ENCODE measurements at places on chromosomes 4 and X. TPM values are rescaled to one million over a fixed set of nuclear protein-coding genes. Genes with fewer than 3 reads are reported as not detected.

DNA sequence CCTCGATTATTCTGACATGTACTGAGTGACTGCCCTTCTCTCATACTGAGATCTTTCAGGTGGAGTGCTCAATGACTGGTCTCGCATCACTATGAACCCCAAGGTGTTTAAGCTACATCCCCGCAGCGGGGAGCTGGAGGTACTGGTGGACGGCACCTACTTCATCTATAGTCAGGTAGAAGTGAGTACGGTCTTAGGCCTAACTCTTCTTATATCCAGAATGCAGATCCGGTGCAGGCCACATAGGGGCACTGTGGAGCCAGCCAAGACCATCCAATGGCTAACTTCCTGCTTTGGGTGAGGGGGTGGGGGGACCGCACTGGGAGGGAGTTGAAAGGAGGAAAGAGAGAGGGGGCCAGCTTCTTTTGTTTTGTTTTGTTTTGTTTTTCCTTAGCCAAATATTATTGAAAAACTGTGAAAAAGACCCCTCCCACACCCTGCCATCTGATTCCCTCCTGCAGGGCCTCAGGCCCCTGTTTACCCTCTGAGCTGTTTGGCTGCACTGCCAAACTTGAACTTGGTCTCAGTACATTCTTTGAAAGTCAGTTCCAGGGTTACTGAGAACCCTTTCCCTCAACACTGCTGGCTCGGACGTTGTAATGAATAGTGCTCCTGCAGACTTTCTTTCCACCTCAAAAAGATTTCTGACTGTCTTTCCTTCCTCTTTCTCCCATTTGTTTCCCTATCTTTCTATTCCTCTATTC, 16.2 kb downstream of the AWAT2 start:
- DNase-seq: peak; percentile 71

GRCh38 chr4:112854420-112854819, 195.0 kb upstream of the ANK2 start:
- DNase-seq: no peak

- no peak for DNase-seq
Observed at GRCh38 chr4:128393101-128393704, 105.6 kb upstream of the PGRMC2 start.

GRCh38 chrX:67781132-67781531, 237.3 kb downstream of the AR start:
- no peak for DNase-seq

NPY2R gene
- not detected for total RNA-seq

TIGD2 gene
- total RNA-seq: 2.6 TPM

DNA sequence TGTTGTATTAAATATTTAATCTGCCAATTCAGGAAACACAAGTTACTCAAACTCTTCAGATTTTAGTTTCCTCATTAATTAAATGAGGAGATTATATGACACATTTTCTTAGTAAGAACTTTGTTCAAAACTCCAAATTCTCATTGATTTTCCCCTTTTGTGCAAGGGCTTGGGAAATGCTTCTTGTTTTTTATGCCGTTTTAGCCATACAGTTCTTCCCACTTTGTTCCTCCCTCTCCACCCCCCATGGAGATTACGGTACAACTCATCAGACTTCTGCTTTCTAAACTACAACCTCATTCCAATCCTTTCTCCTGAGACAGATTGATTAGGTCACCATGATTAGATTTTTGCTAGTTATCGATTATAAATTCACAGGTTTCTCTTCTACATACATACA, 10.9 kb upstream of the BBS7 start:
- no peak for DNase-seq

DNA sequence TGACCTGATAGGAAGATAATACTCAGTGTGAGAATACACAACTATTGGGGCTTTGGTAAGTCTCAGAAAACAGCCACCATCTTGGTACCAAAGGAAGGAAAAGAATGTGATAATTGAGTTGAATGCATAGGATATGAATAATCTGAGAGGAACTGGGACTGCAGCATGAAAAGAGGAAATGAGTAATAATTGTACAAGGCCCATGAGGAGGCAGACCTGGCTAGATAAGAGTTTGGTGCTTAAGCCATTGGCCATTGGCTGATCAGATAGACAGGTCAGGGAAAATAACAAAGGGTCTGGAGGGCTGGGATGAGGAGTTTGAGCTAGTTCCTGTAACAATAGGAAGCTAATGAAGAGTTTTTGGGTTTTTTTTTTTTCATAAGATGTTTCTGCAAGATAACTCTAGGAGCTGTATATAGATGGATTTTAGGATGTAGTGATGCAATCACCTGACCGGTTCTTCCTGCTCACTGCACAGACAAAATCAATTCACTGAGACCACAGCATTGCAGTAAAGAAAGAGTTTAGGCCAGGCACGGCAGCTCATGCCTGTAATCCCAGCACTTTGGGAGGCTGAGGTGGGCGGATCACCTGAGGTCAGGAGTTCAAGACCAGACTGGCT, 5.3 kb upstream of the TRMT2B start:
- DNase-seq: no peak

CCNA2 gene
- 73.4 TPM for total RNA-seq

DNA sequence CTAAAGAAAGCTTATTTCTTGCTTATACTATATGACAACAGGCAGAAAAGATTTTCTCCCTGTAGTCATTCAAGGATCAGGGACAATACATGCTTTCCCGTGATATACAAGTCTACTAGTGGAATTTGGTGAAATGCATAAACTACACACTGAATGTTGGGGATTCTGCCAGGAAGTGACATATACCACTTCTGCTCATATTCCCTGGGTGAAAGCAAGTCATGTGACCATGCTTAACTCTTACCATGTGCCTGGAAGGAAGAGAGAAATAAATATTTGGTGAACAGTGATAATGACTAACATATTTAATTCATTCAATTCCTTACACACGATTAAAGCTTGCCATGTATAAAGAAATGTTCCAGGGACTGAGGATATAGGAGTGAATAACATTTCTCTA, 534.6 kb downstream of the PPARGC1A start:
- no peak for DNase-seq

DNA sequence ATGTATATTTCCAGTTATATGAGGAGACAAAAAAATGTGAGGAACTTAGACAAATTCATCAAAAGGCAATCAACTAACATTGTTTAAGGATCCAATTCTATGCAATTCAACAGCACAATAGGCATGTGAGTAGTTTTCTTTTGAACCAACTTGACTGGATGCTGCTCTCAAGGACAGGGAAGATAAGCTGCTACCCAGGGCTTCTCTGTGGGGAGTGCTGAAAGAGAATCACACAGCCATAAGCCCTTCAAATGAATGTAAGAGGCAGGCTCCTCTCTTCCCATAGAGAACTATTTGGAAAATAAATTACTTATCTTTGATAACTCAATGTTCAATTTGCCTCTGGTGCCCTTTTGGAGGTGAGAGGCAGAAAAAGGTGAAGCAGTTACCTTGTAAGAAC, 1413.6 kb downstream of the PCDH7 start:
- DNase-seq: no peak

- no peak for DNase-seq
Observed at GRCh38 chr4:139528377-139529005, 27.5 kb downstream of the SETD7 start.

CXorf65 gene
- 17.9 TPM for total RNA-seq

Data from activated CD4-positive, alpha-beta T cell treated with anti-CD3 and anti-CD28 coated beads, Interleukin-2, amount 10 ng/mL, durations not matched to agents 24 days and 14 days (primary cell).